Muscle of back (tissue), 13 donors: ENCODE measurements at places on chromosomes 16 and 17. TPM values are rescaled to one million over a fixed set of nuclear protein-coding genes. Genes with fewer than 3 reads are reported as not detected.
A peak's percentile ranks its signal among the peaks of the same experiment; 100 is the strongest.

DNA sequence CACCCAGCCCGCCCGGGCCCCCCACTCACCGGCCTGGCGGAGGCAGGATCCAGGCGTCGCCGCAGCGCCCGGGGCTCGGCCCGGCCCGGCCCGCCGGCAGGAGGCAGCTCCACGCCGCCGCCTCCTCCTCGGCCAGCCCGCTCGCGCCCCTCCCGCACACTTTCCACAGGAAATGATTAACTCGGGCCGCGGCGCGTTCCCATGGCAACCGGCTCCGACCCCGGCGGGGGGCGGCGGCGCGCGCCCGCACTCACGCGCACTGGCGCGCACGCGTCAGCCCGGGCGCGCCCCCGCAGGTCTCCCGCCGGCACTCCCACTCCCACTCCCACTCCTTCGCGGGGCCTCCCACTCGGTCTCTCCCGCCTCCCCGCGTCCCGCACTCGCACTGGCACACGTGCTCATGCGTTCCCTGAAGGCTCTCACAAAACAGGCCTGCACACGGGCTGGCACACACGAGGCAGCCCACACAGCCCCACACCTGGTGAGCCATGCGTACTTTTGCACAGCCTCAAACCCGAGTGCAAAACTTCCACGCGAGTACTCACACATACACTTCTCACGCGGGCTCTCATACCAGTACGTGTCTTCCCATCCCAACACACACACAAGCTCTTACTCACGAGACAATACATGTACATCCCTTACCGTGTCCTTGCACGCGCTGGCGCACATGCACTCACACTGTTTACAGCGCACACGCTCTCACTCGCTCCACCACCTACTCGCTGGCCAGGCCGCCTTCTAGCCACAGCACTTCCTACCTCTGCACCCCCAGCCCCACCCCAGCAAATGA lies at the start of gene KIFC3:
Gene KIFC3 (minus strand): TSS at position 151 of the 793 bp plus-strand sequence. CDS start 4,248 bp downstream, outside the sequence.
- DNase-seq: peak; percentile 79

- DNase-seq: no peak
These were observed 43.6 kb downstream of the OR1D5 start for GRCh38 chr17:3019761-3020160.

DNA sequence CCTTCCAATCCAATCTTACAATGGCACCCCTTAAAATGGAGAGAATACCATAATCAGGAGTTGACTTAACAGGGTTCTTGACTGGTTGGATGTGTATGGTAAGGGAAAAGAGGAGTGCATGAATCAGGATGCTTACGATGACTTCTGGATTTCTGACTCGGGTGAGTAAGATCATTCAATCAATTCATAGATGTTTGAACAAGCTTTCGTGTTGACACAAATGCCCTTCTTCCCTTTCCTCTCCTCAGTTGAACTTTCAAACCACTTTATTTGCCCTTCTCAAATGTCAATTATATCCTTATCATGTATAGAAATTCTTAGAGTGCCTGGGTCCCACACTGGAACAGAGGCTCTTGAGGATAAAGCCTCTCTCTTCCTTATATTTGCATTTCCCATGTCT lies 25.9 kb downstream of the ABCC12 start:
- no peak for DNase-seq

The KRTAP3-2 gene
- 0.90 TPM for polyA plus RNA-seq

- DNase-seq: no peak
These were observed 5.7 kb downstream of the VMO1 start for GRCh38 chr17:4780325-4780955.

- peak; percentile 96 for DNase-seq
These were observed at the start of gene MFAP4 for GRCh38 chr17:19386974-19387920. TSS of gene MFAP4 (minus strand) at chr17:19387190. CDS start at chr17:19387155, 35 bp downstream.
